ENCODE measurements at places on chromosomes 5 and 9. TPM values are rescaled to one million over a fixed set of nuclear protein-coding genes. Genes with fewer than 3 reads are reported as not detected.

Gene B4GALT7
- 28.8 TPM for total RNA-seq

Gene ENTREP1
- 3.9 TPM for total RNA-seq

GRCh38 chr5:31996909-31997308 lies 177.2 kb downstream of the GOLPH3 start:
- DNase-seq = no peak

DNA sequence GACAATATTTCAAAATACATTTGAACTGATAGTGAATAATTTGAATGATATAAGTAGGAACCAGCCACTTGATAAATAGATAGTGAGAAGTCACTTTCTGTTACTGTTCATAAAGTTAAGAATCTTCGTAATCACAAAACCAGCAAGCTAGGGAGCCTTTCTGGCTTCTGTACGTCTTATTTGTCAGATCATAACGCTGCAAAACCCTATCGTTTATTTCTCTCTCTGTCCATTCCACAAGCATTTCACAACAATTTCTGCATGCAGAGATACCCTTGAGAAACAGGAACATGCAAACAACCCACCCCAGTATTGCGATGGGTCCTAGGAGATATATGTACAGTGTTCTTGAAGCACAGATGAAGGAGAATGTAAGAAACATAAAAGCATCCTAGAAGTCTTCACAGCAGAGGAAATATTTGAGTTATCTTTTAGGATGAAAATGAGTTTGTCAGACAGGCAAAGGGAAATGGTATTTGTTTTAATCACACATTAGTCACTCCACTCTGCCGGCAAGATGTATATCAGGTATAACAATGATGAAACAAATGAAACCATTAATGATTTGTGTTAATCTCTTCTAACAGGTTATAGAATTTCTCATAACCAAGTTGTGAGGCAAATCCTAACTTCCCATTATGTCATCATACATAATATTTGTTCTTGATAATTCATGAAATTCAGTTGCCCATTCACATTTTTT lies 668.7 kb upstream of the FTMT start:
- no peak for DNase-seq

Gene SAXO1
- not detected for total RNA-seq

- no peak for DNase-seq
Observed at GRCh38 chr5:149294872-149295829, 23.5 kb downstream of the AFAP1L1 start.

Gene BTNL8
- total RNA-seq = 0.96 TPM

DNA sequence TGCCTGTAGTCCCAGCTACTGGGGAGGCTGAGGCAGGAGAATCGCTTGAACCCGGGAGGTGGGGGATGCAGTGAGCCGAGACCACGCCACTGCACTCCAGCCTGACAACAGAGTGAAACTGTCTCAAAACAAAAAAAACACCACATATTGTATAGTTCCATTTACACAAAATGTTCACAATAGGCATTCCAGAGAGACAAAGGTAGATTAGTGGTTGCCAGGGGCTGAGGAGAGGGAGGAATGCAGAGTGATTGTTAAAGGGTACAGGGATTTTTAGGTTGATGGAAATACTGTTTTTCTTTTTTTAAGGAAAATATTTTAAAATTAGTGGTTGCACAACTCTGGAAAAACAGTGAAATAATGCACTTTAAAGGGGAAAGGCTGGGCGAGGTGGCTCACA lies 19.6 kb downstream of the ETF1 start:
- no peak for DNase-seq

Gene CD74
- 486 TPM for total RNA-seq
